Ecto neural progenitor cell (in vitro differentiated cells): ENCODE measurements at places on chromosomes 2 and 18.

DNA sequence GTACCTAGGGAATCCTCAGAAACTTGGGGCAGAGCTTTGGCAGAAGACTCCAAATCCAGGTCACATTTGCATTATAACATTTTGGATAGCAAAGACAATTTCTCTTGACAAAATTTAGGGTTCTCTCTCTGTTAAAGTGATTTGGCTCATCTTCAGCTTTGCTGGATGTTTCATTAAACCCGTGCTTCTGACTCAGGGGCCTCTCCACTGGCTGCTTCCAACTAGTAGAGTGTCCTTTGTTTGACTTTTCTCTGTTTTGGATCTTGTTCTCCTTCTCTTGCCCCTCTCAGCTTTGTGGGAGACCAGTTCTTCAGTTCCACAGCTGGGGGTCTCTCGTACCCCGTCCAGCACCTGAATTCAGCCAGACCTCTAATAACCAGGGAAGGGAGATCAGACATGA, 145.6 kb downstream of the PLCL1 start:
- DNase-seq = no peak

- no peak for DNase-seq
Measured at GRCh38 chr18:79570266-79571201, 109.1 kb upstream of the CTDP1 start.

DNA sequence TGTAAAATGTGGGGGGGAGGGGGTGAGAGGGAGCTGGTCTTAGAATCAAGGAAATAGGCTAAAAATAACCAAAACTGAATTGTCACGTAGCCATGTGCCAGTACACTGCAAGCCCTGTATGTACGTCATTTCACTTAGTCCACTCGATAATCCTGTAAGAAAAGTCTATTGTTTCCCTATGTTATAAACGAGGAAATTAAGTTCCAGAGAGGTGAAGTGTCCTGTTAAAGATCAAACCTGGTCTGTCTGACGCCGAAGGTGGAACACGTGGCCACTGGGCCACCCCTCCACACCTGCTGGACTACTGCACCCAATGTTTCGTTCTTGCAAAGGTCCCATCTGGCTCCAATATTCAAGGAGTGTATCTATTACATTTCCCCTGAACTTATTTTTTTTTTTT, 29.6 kb downstream of the TFCP2L1 start:
- no peak for DNase-seq

DNA sequence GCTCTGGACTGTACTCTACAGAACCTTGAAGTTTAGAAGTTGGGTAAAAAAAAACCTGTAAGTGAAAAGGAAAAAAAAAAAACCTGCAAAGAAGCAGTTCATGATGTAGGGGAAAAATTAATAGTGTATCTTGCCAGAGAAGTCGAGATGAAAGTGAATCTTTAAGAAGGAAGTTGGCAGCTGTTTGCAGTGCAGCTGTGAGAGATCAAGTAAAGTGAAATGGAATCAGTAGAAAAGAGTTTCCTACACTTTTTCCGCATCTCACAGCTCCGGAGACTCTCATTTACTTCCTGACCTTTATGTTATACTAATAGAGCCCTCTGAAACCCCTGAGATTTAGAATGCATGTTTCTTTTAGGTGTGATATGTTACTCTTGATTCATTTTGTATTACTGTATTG, 19.2 kb downstream of the RNMT start:
- no peak for DNase-seq

DNA sequence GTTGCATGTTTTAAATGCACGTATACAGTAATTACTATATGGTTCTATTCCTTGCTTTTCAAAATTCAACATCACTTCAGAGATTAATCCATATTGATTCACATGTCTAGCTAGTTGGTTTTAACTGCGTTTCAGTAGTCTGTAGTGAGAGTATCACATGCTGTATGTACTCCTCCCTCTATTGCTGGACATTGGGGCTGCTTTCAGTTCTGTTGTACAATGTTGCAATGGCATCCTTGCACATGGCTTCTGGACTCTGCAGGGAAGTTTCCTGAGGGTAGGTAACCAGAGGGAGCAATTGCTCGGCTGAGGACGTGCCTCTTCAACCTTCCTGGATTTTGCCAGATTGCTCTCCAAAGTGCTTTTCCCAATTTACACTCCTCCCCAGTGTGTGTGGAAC, 10.7 kb upstream of the HPCAL1 start:
- no peak for DNase-seq

DNA sequence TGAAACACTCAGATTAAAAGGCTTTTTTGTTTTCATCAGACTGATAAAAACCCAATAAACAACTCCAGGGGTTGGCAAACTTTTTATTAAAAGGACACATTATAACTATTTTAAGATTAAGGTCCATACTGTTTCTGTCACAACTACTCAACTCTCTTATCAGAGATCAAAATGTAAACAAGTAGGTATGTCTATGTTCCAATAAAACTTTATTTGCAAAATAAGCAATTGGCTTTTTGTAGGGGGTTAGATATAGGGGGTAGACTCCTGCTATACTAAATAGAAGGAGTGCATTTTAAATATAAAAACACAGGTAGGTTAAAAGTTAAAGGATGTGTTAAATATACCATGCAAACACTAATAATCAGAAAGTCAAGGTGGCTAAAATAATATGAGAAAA, 174.0 kb downstream of the MBD5 start:
- DNase-seq = no peak

GRCh38 chr2:162058973-162059668, 14.9 kb downstream of the DPP4 start:
- no peak for DNase-seq

DNA sequence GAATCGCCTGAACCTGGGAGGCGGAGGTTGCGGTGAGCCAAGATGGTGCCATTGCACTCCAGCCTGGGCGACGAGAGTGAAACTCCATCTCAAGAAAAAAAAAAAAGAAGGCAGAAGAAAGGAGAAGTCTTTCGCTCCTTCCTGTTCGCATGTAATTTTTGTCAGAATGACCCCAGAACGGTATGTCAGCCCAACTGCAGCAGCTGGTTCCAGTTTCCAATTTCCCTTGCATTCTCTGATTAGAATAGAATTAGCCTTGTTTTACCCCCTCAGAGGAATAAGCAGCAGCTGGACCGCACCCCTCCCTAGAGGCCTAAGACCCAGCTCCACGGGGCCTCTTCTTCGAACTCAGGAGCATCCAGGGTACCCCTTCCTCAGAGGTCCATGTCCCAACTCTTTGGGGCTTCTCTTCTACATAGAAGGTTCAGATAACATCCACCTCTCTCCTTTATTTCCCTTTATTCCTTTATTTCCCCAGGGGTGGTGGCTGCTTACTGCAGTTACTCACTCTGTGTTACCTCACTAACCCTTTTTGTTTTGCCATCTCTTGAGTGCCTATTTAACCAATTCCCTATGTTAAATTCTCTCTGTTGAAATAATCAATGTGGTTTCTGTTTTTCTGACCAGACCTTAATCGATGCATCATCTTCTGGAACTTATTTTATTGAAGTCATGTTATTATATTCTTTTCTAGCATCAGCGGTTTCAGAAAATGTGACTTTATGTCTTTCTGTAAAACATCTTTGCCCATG, 7.2 kb upstream of the PUM2 start:
- DNase-seq = no peak

DNA sequence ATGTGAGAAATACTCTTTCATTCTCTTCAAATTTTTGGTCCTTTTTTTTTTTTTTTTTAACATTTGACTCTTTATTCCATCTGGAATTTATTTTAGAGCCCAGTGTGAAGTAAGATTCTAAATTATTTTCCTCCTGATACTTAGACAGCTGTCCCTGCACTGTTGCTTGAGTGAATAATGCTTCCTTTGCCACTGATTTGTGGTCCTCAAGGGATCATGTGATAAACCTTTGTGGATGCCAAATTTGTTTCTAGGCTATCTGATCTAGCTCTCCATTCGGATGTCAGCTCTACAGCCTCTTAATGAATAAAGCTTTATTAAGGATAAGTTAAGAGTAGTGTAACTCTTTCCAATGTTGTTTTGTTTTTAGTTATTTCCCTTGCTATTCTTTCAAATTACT, 142.3 kb downstream of the SMAD7 start:
- no peak for DNase-seq

DNA sequence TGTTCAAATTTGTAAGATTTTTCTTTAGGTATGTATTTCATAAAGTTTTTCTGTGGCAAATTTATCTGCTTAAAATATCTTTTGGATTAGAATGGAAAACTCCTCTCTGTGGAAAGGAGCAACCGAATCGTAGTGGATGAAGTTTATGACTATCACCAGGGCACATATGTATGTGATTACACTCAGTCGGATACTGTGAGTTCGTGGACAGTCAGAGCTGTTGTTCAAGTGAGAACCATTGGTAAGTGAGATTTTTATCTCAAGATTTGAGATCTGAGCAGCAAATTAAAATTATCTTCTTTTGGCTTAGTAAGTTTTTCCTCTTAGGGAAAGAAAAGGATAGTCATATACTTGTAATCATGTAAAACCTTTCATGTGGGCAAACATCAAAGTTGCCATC, 14.2 kb downstream of the IL18RAP start:
- DNase-seq = no peak

- no peak for DNase-seq
Measured at GRCh38 chr2:10305715-10306114, 3.0 kb downstream of the HPCAL1 start.

- DNase-seq = no peak
Measured at GRCh38 chr2:194495046-194495445, 1162.0 kb upstream of the SLC39A10 start.

DNA sequence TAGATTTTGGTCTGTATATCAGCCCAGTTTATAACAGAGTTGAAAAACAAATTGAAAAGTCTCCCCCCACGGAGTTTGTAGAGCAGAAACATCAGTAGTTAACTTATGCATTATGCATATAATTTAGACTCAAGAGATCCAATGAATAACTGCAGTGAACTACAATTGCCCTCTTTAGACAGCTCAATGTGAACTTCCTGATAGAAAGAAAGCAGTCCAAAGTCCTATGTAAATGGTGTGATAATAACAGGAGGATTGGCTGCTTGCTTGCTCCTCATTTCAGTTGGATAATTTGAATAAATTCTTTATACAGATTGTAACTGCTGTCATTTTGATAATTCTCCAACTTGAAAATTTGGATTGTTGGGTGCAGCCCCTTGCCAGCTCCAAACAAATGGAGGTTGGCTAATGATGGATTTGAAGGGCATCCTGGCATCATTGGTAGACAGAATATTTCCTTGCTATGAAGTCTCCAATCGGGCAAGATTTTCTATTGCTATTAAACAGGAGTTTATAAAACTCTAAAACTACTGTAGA, 297.1 kb downstream of the ASXL3 start:
- no peak for DNase-seq

DNA sequence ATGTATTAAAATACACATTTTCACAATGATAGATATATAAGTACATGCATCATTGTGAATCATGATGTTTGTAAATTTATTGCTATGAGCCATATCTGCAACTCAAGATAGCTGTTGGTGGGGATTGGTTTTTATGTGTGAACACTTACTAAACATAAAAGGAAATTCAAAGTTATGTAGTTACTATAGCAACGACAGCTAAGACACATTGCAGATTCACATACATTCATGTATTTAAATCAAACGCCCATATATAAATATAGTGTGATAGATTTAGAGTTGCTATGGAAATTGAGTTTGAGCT, 65.6 kb downstream of the MAPRE2 start:
- DNase-seq = no peak

DNA sequence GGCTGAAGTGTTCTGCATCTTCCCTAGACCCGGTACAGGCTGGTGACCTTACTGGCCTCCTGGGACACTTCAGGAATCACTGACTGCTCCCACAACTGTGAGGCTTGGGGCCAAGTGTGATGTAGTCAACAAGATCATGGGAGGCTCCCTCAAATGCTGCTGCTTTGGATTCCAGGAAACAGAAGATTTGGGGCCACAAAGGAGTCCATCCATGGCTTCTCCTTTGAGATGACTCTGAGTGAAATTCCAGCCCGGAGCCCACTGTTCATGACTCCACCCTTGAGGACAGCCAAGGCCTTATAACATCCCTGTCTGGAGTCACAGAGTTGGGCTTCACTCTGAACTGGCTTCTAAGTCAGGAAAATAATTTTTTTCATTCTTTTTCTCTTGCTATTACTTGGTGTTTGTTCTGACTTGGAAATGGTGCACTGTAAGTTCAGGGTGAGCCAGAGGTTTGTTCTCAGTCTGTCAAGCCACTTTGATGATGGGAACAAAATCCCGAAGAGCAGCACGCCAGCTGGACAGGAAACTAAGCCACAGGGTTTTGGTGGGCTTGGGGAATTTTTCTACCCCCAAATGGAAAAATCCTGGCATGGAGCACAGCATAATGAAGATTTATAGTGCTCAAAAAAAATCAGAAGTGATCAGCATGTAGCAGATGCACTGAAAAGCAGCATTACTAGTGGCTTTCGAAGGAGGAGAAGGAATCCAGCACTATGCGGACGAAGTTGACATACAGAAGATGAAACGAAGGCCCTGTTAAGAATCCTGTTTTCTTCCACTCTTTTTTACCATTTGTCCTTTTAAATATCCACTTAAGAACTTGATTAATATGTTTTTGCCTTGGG, 98.1 kb upstream of the ZFP36L2 start:
- DNase-seq = no peak

DNA sequence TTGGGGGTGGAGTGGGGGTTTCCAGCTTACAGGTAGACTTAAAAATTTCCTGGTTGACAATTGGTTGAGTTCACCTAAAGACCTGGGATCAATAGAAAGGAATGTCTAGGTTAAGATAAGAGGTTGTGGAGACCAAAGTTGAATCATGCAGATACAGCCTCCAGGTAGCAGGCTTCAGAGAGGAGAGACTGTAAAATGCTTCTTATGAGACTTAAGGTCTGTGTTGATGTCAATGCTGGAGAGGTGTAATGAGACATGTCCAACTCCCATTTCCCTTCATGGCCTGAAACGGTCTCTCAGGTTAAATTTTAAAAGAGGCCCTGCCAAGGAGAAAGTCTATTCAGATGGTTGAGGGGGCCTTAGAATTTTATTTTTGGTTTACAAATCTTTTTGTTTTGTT, 38.5 kb upstream of the RND3 start:
- no peak for DNase-seq

- no peak for DNase-seq
Measured at GRCh38 chr2:187499941-187500532, 52.0 kb upstream of the CALCRL start.

- no peak for DNase-seq
Measured at GRCh38 chr18:4528405-4528804, 73.3 kb upstream of the DLGAP1 start.

- no peak for DNase-seq
Measured at GRCh38 chr18:50171406-50171805, 23.5 kb downstream of the MYO5B start.

DNA sequence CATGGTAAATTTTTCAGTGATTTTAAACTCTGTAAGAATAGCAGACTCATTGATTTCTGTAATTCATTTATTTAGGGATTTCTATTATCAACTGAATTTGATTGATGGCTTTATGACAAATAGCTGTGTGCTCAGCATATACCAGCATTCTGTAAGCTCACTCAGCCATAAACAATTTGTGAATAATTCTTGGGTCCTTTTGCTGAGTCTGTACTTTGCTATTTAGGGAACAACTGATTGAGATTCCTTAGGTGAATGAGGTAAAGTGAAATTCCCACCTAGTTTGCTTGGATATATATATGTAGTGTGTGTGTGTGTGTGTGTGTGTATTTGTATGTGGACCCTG, 76.7 kb upstream of the CAVIN2 start:
- DNase-seq = no peak

GRCh38 chr2:119856469-119856901, 96.8 kb downstream of the PTPN4 start:
- no peak for DNase-seq
